Heart right ventricle (tissue), 16 donors: ENCODE measurements at places on chromosomes 6 and 20. TPM values are rescaled to one million over a fixed set of nuclear protein-coding genes. Genes with fewer than 3 reads are reported as not detected.

DNA sequence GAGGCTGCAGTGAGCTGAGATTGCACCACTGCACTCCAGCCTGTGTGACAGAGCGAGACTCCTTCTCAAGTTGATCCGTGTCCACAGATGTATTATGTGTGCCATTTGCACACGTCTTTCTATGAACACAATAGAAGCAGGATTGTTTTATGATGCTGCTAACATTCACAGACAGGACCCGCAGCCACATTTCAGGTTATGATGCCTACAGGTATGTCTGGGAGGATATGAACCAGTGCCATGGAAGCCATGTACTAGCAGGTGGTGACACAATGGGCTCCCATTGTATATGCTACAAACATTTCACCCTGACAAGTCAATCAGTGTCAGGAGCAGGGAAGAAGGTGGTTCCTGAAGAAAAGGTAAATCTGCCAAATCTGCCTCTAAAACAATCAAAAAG, 4.3 kb downstream of the TRAM2 start:
- no peak for DNase-seq

DNA sequence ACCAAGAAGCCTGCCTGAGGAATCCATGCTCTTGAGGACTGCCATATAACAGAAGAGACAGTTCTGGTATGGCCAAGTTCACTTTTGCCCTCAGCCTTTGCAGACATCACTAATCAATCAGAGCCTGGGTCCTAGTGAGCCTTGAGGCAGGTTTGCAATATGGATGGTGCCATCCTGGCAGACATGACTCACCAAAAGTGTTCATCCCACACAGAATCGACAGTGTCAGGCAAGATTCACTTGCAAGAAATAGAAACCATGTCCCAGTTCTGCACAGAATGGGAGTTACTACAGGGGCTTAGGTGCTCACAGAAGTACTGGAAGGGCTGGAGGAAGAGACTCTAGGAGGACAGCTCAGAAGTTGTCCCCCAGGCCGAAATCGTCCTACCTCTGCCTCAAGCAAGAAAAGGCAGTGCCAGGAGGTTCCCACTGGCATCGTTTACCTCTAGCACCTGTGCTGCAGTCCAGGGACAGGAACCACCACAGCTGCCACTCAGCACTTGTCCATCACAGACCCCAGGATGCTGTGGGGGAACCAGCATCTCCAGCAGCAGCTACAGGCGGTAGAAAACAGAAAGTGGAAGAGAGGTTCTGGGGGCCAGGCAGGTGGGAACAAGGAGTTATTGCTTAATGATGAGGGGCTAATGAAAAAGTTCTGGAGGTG, 42.6 kb upstream of the PHACTR3 start:
- no peak for DNase-seq

BTN3A1 gene
- polyA plus RNA-seq = 3.9 TPM

- no peak for DNase-seq
These were observed 225.4 kb downstream of the CDH4 start for GRCh38 chr20:61477451-61477861.

DNA sequence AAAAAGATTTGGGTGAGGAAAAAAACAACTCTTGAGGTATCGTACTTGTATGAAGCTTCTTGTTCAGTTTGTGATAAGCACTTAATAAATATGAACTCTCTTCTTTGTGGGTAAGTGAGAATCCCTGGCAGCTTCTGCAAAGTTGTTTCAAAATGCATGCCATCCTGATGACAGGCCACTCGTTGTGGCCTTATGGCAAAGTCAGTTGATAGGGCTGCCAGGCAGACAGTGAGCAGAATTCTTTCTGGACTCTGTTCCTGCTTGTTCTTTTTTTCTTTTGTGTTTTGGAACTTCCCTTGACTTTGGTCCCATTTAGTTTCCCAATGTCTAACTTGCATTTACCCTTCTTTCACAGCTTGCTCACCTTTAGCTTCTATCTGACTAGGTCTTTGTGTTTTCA, 983.5 kb upstream of the FLRT3 start:
- no peak for DNase-seq

OR2J2 gene
- not detected for polyA plus RNA-seq
